ENCODE measurements at places on chromosomes 2 and 18.

GRCh38 chr2:176080540-176081375, 3.0 kb downstream of the EVX2 start:
- DNase-seq = no peak

GRCh38 chr2:224932522-224932921, 109.7 kb downstream of the DOCK10 start:
- DNase-seq = no peak

GRCh38 chr18:44848644-44849335, 168.1 kb downstream of the SETBP1 start:
- DNase-seq = peak; percentile 61

DNA sequence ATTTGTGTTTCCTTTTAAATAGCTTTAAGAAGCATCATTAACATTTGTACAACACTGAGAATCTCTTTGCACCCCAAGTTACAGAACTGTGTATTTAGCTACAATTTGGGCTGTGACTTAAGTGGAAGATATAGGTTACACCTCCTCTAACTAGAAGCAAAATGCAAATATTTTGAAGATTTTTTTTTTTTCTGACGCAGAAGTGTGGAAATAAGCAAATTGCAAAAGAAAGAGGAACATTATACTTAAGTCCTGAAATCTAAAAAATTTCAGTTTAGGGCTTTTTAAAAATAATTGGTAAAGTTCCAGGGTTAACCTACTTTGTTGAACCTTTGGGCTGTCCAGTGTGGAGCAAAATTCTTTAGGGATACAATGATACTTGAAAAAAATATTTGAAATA, 41.4 kb upstream of the RBMS1 start:
- DNase-seq = no peak

DNA sequence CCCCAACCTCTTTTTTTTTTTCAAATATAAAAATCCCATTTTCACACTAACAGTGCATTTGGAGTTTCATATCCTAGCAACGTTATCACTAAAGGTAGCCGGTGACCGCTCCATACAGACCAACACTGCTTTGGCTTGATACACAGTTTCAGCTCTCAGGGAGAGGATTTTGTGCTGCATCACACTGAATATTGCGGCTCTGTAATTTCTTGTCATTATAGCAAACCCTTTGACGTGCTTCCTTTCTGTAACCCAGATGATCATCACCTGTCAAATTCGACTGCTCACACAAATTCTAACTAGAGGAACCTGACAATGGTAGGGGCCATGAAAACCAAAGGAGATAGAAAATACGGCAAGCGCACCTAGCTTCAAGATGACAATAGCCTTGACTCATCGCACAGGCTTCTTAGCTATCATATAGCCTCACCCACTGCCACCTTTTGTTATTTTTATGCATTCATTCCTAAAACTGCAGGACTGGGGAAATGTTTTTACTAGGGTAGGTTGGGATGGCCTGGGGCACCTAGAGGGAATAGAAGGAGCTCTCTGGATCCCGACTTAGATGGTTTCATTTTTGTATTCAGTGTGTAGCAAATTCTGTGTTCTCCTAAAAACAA, 582.9 kb upstream of the PIK3C3 start:
- DNase-seq = no peak

DNA sequence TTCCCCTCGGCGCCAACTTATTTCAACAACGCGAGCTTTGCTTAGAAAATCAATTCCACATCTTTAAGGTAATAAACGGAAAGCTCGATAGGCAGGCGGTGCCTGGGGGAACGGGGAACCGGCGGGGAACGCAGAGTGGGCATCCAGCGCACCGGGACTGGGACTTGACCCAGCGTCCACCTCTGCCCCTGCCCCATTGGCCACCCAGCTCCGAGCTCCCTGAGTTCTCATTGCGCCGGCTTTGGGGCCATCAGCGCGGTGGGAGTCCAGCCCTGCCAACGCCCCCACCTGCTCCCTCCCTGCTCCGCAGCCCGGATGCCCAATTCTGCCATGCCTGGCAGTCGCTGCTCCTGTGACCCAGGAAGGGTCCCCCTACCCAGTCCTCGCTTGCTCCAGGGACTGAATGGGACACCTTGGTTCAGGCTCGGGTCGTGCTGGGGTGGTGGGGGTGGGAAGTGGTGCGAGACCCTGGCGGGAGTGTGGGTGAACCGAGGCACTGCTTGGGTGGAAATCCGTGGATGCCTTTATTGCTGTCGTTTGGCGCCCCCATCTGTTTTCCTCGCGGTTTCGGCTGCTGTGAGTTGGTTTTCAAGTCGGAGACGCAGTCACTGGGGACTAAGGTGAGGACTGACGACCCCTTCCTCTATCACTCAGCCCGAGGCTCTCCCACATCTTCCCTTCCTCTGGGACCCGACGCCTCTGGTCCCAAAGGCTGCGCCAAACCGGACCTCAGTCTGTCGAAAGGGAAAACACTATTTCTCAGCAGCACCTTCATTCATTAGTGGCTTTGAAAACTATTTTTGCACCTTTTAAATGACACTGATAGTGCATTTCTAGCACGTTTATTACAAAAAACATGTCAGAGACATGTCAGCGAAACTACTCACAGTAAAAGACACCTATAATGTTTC, 2.4 kb upstream of the EVX2 start:
- DNase-seq = peak; percentile 75

DNA sequence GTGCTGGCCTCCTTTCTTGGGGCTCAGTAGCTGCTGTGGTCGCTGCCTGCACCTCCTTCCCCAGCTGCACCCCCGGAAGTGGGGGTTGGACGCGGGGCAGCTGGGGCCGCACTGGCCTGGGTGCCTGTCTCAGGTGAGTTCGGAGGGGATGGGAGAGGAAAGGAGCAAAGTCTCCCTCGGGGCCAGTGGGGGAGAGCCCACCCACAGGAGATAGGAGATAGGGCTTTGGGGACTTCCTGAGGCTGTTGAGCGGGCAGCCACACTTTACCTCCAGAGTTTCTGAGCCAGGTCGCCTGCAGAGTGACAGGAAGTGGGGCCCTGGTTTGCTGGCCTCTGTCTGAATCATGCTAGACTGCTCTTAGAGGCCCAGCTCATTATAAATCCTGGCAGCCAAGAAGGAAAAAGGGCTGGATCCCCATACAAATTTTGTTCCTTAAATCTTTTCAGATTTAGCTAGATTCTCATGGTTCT, 8.1 kb downstream of the MBP start:
- no peak for DNase-seq

DNA sequence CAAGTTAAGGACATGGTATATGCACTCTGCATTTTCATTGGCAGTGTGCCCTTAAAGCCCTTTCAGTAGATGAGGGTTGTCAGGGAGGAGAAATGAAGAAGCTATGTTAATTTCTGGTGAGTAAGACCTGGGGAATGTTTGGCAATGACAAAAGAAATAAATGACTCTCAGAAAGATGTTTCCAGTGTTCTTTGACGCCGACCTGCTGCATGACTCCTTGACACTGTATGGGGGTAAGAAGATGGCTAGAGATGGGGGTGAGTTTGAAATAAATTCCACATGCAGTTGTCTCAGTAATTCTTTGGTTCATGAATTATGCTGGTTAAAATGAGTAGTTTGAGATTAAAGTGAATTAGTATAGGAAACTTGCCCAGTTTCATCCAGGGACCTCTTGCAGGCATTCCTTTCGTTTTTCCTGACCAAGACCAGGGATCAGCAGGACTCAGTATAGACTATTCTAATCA, 5.9 kb downstream of the CCDC121 start:
- no peak for DNase-seq

- DNase-seq = no peak
Observed at GRCh38 chr2:240302933-240303595, 132.4 kb upstream of the GPC1 start.

DNA sequence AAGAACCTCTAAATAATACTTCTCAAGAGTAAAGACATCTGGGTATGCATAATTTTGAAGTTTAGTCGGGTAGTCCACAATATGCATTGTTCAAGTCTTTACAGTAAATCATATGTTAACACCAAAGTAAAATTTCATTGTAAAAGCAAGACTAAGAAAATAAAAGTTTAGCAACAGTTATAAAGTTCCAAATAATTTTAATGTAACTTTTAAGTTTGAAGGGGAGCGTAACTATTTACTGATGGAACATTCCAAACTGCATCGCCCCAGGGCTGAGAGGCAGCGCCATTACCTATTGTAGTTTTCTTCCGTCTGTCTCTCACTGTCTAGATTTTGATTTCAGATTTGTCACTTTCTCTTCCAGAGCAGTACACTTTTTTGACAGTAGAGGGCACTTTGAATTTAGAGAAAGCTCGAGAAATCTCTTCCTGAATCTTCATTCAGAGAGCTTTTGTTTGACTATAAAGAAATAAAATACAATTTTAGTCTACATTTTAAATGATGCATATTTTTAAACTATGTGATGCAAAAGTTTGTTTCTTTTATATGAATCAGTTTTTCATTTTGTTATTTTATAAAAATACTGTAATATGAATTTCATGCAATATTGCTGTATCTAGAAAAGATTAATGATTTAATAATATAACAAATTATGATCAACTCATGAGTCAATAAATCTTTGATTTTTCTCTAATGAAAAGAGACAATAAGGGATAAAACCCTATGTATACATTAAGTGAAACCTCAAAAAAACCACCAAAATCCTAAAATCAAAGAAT, 389.8 kb downstream of the FIGN start:
- peak; percentile 92 for DNase-seq

- DNase-seq = no peak
Observed at GRCh38 chr2:205002390-205002789, 457.1 kb downstream of the PARD3B start.

DNA sequence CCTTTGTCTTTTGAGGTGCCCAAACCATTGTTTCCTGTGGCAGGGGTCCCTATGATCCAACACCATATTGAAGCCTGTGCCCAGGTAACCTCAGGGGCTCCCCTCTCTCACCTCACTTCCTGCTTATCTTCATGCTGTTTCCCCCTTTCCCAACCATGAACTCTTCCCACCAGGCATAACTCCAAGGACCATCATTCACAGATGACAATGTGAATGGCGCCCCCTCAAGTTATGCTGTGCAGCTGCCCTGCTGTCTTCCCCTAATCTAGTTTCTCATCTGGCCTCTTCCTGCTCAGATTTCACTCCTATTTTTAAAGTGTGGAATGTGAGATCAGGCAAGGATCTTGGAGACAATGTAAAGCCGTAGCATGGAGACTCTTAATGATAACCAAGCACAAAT, 1.4 kb downstream of the GMPPA start:
- no peak for DNase-seq

DNA sequence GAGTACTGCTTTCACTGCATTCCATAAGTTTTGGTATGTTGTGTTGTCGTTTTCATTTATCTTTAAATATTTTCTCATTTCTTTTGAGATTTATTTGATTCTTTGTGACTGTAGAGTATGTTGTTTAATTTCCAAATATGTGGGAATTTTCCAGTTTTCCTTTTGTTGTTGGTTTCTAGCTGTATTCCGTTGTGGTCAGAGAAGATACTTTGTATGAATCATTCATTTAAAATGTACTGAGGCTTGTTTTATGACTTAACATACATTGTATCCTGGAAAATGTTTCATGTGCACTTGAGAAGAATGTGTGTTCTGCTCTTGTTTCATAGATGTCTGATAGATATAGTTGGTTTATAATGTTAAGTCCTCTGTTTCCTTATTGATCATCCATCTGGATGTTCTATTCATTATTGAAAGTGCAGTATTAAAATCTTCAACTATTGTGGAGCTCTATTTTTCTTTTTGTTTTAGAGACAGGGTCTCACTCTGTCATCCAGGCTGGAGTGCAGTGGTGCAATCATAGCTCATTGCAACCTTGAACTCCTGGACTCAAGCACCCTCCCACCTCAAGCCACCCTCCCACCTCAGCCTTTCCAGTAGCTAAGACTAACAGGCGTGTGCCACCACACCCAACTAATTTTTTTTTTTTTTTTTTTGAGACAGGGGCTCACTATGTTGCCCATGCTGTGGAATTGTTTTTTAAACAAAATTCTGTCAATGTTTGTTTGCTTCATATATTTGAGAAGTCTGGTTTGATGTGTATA, 96.8 kb downstream of the TAF4B start:
- DNase-seq = no peak

DNA sequence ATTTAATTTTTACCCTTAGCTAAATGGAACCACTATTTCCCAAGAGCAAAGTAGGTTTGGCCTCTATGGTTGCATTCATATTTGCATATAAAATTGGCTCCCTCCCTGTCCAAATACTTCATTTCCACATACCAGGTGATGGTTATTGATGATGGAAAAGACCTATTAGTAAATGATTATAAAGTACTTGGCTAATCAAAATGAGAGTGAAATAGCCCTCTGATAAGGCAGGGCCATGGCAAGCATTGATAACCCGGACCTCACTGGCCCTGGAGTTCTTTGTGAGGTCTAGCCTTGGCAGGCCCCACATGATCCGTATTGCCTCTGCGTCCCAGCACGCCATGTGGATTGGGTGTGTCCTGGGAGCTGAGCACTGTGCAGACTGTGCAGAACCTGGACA, 201.1 kb upstream of the GATA6 start:
- DNase-seq = no peak

- peak; percentile 96 for DNase-seq
Observed at GRCh38 chr2:5691221-5691984, 781 bp upstream of the SOX11 start.

- DNase-seq = peak; percentile 67
Observed at GRCh38 chr2:214575030-214575429, 164.2 kb downstream of the VWC2L start.

DNA sequence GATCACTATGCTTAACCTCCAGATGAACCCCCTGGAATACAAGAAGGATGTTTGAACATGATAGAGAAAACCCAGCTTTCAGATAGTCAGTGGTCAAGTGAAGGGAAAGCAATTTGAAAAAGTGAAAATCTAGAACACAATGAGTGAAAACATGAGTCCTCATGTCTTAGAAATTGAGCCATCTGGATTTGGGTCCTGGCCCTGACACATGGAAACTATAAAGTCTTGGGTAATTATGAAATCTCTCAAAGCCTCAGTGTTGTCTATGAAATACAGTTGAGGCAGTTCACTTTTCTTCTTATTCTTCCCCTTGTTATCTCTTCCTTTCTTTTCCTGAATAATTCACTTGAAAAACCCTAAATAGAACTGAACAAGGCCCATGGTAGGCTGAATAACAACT, 120.6 kb downstream of the EN1 start:
- no peak for DNase-seq

DNA sequence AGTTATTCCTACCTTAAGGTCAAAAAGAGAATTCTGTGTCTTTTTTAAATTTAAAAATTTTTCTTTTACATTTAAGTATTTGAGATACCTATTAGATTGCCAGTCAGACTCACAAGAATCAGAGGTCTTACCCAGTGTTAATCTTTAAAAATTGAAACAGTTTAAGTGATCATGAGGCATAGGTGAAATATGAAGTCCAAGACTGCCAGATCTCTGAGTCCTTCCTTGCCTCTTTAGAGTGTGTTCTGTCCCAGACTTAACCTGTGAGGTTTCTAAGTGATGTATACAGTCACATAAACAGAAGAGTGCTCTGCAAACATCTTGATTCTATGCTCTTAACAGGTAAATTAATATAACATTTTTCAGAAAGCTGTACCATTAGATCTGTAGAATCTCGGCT, 40.6 kb downstream of the ACTR3 start:
- no peak for DNase-seq
